ENCODE measurements at places on chromosomes 16 and 17.

GRCh38 chr16:58037365-58038057 lies 12.0 kb downstream of the MMP15 start:
- no peak for DNase-seq

- DNase-seq: no peak
Observed at GRCh38 chr17:44007346-44008204, 3.2 kb downstream of the NAGS start.

DNA sequence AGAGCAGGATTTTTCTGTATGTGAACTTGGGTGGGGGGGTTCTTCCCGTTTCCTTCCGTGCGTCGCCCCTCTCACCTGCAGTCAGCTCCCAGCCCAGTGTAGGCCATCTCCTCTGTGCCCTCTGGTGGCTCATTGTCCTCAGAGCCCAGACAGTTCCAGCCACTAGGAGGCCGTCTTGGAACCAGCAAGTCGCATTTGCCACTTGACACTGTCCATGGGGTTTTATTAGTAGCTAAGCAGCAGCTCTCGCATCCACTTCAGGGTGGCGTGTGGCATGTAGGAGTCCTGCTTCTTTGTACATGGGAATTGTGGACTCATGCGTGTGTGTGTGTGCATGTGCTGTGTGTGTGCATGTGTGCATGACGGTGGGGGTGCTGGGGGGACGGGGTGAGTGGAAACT lies 74.0 kb downstream of the SEC14L1 start:
- no peak for DNase-seq

DNA sequence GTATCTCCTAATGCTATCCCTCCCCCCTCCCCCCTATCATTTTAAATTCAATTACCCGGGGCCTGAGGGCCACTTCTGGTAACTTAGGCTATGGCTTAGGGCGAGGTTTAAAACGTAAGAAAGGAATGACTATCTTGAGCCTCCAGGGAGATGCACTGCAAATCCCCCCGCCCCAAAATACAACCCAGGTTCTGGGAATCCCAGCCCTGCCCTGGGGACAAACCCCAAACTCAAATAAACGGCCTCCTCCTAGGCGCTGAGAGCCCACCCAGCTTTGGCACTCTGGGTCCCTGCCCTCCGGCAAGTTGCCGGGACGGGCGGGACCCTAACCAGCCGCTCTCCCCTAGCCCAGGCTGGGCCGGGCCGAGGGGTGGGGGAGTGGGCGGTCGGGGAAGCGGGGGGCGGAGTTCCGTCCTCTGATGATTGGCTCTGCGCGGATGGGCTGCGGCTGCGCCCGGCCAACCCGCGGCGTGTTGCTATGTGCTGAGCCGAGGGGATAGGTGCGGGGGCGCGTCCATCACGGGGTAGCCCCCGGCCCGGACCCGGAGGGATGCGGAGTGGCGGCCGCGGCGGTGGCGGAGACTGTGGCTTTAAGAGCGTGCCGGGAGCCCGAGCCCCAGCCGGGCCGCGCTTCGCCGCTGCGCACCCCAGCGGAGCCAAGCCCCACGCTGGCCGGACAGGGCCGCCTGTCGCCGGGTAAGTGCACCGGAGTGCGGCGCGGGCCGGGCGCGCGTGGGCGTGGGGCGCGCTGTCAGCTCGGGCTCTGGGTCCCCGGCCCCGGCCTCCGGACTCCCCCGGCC lies at the start of gene YPEL2:
Gene YPEL2, plus strand, starts transcription at position 527 of the 800 bp plus-strand sequence. CDS start 21,755 bp downstream, outside the sequence.
- DNase-seq: peak; percentile 48

GRCh38 chr17:81482673-81483072 lies 29.9 kb downstream of the ACTG1 start:
- no peak for DNase-seq

- no peak for DNase-seq
Observed at GRCh38 chr17:75342996-75343395, 53.8 kb upstream of the SLC25A19 start.

GRCh38 chr16:28279006-28279405 lies 13.3 kb upstream of the SBK1 start:
- DNase-seq: no peak

DNA sequence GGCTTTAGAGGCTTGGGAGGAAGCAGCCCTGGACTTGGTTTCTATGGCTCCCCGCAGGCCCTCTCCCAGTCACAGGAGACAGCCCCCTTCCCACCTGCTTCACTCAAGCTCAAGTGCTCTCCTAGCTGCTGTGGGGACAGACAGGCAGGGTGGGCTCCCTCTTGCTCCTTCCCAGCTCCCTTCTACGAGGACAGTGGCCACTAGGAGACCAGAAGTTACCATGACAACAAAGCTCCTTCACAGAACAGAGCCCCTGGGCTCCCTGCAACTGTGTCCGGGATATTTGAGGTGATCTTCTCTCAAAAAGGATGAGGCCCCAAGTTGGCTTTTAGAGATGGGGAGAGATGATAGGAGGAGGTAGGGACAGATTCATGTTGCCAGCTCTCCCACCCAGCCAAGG lies 116.3 kb downstream of the AMFR start:
- DNase-seq: no peak

DNA sequence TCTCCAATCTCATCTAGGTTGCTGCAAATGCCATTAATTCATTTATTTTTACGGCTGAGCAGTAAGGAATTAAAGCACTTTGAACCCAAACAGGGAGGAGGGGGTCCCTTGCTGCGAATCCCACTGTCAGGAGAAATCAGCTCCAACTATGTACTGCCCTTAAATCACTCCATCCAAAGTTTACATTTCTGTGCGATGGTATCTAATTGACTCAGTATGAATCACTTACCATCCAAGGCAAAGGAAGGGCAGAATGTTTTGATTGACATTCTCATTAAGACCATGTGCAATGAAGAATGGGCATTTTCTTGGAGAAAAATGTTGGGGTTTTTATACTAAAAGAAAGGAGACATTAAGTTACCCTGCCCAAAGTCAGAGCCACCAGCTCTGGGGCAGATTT lies 47.7 kb upstream of the XYLT1 start:
- no peak for DNase-seq

GRCh38 chr16:57019746-57020145 lies 30.4 kb downstream of the NLRC5 start:
- DNase-seq: no peak

GRCh38 chr17:71052971-71053370 lies 883.6 kb downstream of the KCNJ2 start:
- no peak for DNase-seq

GRCh38 chr17:43543771-43544575 lies 2.2 kb downstream of the ETV4 start:
- no peak for DNase-seq

GRCh38 chr16:28977703-28978662 lies 3.4 kb downstream of the SPNS1 start:
- DNase-seq: no peak

DNA sequence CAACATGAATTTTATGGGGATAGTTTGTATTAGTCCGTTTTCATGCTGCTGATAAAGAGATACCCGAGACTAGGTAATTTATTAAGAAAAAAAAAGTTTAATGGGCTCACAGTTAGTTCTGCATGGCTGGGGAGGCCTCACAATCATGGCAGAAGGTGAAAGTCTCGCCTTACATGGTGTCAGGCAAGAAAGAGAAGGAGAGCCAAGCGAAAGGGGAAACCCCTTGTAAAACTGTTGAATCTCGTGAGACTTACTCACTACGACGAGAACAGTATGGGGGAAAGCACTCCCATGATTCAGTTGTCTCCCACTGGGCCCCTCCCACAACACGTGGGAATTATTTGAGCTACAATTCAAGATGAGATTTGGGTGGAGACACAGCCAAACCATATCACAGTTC lies 181.5 kb downstream of the PRKCA start:
- DNase-seq: no peak

DNA sequence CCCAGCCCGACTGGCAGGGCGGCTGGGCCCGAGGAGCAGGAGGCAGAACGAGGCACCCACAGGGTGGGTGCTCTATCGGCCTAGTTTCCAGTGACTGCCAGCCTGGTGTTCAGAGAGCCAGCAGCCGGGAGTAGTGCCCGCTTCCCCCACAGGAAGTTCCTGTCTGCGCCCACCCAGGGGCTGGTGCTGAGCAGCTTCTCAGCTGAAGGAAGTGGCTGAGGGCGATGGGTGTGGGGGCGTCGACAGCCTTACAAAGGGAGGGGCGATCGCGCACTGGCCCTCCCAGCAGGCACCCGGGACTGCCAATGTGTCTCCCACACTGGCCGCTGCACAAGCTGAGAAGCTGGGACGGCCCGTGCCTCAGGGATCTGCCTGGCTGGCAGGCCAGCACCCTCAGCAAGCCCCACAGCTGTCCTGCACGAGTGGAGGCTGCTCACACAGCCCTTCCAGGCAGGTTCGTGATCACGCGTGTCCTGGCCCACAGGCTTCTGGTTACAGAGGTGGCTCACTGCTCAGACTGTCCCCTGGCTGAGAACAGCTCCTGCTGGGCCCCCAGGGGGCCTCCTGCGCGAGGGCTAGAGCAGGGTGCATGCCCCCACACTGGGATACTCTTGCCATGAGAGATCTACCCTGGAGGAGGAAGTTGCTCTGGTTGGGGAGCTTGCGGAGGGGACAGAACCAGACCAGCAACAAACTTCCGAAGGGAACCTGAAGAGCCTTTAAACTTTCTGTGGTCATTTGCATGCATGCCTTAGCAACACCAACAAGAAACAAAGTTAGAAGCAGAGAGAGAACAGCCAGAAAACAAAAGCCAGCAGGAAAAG lies 2.5 kb downstream of the RNF166 start:
- DNase-seq: no peak

- DNase-seq: no peak
Observed at GRCh38 chr17:54968988-54969332, 395 bp downstream of the STXBP4 start.

GRCh38 chr17:31565652-31566051 lies 174.2 kb downstream of the RAB11FIP4 start:
- DNase-seq: no peak

DNA sequence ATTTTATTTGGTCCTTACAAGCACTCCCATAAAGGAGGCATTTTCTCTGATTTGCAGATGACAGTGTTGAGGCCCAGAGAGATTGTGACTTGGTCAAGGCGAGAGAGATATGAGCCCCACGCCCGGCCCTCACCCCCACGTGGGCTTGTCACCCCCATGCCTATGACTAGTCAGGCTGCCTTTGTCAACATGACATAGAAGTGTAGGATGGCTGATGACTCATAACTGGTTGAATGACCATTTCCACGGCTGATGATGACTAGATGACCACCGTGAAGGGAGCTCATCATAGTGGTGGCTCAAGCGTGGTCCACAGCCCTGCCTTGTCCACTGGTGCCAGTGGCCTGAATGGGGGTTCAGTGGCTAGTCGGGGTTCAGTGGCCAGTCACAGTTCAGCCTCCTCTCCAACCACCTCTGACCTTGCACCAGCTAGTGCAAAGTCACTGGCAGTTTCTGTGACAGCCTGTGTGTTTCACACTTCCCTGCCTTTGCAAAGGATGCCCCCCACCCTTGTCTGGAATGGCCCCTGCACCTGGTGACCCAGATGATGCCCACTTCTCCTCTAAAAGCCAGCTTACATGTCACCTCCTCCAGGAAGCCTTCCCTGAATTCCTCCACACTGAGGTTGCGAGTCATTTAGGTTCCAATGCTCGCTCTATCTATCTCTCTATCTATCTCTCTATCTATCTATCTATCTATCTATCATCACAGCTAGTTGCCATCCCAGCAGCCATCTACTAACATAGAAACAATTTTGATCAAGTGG lies 3.8 kb upstream of the WSCD1 start:
- DNase-seq: no peak

DNA sequence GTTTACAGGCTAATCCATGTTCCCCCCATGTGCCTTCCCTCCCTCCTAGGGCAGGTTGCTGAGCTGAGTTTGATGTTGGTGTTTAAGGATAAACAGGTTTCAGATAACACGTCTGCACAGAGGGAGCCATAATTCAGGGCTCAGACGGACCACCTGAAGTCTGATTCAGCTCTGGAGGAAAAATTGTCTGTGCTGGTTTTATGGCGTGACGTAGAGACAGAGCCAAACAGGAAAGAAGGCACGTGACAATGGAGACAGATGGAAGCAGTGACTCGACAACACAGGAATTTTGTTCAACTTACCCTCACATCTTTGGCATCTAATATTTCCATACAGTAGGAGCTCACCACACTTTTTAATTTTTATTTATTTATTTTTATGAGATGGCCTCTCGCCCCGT lies 10.7 kb upstream of the USP10 start:
- DNase-seq: no peak

Data from esophagus squamous epithelium (tissue), 5 donors.